Mammary epithelial cell (primary cell): ENCODE measurements at places on chromosomes 3 and 15. TPM values are rescaled to one million over a fixed set of nuclear protein-coding genes. Genes with fewer than 3 reads are reported as not detected.

The ZDHHC23 gene
- total RNA-seq, result 5.2 TPM

The ARPIN gene
- 7.5 and 15.9 TPM in 2 replicates for total RNA-seq

The HYAL1 gene
- total RNA-seq, result 0.40 and 0.75 TPM in 2 replicates

The UROC1 gene
- not detected for total RNA-seq

The ARHGAP11A gene
- total RNA-seq, result 26.7 and 59.0 TPM in 2 replicates

The SORD gene
- 18.7 TPM for total RNA-seq

The LRTM1 gene
- not detected for total RNA-seq

The DNAH12 gene
- total RNA-seq, result under 0.01 TPM

- DNase-seq, result peak; percentile 47
Measured at GRCh38 chr3:47347217-47347801, 33.5 kb upstream of the PTPN23 start.

DNA sequence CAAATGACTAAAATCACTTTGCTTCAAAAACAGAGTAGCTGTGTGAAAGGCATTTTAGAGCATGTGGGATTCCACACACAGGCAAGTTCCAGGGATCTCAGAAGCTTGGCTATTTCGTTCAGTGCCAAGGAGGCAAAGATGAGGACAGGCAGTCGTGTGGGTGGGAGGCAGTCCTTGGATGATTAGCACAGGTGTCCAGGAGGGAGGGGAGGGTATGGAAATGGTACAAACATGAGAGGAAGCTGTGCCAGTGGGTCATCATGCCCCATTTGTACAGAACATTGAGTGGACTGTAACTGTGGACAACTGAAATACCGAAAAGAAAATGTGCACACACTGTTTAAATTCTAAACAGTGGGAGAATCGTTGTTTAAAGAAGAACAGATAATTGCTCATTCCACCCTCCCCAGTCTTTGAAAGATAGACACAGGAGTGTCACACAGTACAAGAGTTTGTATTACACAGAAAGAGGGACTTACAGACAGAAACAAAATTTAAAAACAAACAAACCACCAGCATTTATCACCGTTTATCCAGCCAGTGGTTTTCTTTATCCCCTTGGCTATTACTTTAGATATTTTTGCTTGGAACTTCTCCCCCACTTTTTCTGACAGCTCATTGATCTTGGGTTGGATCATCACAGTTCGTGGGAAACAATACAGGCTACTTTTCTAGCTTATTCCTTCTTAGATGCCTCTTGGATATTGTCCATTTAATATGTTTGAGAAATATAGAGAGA is 122.9 kb downstream of the GREM1 start:
- no peak for DNase-seq

- no peak for DNase-seq
Measured at GRCh38 chr15:31440754-31441311, 114.2 kb downstream of the KLF13 start.

DNA sequence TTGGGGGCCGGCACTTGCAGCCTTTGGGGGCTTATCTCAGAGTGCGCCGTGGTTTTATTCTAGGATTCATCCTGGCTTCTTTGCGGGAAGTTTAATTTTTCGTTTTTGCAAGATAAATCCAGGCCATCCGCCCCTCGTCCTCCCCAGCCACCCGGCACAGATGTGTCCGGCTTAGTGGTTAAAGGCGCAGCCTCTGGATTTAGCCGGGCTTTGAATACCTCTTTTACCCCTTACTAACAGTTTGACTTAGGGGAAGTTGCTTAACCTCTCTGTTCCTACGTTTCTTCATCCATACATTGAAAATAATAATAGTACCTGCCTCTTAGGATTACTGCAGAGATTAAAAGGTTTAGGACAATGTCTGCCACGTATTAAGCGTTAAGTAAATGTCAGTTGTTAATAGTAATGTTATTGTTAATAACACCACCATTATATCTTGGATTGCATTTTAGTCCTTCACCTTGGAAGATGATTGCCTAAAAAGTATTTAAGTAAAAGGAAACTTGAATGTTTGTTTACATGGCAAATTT is 714 bp downstream of the ECT2 start:
- peak; percentile 33 for DNase-seq

- peak; percentile 17 for DNase-seq
Measured at GRCh38 chr3:124137216-124137615, 145.3 kb upstream of the ROPN1 start.

DNA sequence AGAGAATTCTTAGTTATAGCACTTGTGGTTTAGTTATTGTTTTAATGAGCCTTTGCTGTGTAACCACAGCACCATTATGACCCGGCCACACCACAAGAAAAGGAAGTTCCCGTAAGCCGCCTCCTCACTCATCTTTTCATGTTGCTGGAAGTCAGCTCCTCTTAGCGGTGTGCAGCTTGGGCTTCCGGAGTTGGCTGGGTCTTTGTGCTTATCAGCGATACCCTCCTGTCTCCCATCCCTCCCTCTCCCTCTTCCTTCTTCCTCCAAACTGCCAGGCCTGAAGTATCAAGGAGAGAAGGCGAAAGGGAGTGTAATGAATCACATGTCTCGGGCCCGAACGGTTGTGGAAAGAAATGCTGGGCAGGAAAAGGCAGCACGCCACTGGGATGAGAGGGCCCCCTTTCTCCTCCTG is 353.5 kb downstream of the MCTP2 start:
- peak; percentile 33 for DNase-seq

DNA sequence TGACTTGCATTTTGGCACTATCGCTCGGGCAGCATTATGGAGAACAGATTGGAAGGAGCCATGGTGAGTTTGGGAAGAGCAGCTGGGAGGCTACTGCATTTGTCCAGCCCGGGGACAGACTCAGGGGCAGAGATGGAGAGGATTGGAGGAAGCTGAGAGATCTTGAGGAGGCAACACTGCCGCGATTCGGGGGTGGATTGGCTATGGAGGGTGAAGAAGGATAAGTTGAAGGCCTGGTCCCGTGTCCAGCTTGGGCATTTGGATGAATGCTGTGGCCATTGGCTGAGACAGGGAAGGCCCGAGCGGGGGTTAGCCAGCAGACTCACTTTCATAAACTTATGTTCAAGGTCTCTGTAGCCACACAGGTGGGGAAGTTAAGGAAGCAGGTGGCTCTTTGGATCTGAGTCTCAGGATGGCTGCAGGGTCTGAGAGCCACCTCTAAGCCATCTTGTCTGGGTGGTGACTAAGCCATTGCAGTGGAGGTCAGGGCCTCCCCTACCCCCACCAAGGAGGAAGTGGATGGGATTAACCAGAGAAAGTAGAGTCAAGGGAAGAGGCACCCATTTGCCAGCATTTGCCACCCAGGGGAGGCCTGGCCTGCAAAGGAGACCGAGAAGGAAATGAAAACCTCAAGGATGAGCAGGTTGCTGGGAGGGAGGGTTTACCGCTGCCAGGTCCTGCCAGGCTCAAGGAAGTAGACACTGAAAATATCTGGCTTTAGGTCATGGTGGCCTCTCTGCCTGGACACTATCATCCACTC is 144.0 kb upstream of the TLE3 start:
- DNase-seq, result no peak

DNA sequence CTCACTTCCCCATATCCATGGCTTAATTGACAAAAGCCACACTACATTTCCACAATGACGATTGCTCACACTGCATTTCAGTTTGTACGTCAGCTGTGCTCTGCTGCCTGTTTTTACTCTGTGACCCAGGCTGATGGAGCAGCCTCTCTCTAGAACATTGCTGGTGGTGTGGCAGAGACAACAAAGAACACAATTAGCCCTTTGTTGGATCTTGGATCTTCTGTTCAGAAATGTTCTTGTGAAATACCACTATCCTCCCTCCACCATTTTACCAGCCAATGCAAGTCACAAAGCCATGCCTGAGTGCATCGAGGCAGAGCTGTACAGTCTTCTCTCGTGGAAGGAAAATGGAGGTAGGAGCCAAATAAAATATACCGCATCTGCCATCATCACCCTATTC is 56.9 kb upstream of the TBC1D5 start:
- no peak for DNase-seq

- no peak for DNase-seq
Measured at GRCh38 chr3:44179246-44179645, 62.4 kb upstream of the TOPAZ1 start.

GRCh38 chr3:15783361-15783969 is 14.3 kb downstream of the ANKRD28 start:
- DNase-seq, result peak; percentile 62

GRCh38 chr15:39873978-39874377 is 46.1 kb downstream of the GPR176 start:
- no peak for DNase-seq

- peak; percentile 6 for DNase-seq
Measured at GRCh38 chr3:126659915-126660886, 5.3 kb upstream of the TXNRD3 start.

DNA sequence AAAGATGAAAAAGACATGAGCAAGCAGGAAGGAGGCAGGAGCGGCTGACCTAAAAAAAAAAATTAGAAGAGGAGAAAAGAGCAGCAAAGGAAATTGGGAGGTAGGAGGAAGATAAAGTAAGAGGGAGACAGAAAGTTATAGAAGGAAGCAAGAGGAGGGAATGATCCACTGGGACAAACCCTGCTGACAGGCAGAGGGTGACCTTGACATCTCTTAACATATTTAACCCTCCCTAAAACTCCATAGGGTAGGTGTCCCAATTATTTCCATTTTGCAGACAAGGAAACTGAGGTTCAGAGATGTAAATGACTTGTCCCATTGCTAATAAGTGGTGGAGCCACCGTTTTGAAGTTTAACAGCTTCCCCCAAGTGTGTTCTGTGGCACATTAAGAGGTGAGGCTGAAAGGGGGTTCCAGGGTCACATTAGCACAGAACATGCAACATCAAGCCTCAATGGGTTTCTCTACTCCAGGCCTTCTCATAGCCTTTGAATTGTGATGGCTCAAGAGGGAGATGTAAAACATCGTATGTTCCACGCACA is 37.4 kb upstream of the PRICKLE2 start:
- no peak for DNase-seq

- DNase-seq, result no peak
Measured at GRCh38 chr15:43826029-43826507, 734 bp upstream of the WDR76 start.

GRCh38 chr15:52805351-52806283 is 15.5 kb upstream of the ONECUT1 start:
- no peak for DNase-seq

DNA sequence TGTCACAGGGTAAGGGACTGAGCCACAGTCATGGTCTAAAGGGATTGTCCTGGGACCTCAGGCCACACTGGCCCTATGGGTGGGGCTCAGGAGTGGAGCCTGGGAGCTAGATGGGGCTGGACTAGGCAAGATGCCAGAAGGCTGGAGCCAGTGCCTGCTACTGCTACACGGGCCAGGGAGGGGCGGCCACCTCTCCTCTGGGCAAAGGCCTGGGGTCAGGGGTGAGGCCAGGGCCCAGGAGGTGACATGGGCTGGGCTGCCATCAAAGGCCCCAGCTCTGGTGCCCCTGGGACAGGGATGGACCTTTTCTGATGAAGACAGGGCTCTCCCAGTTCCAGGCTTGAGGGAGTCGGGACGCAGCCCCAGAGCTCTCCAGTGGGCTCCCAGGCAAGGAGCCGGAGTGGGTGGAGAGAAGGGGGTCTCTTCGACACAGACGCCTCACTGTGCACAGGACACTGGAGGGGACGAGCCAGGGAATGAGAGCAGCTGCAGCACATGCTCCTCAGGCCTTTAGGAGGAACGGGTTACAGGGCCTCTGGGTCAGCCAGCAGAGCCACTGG is 62.1 kb upstream of the IQSEC1 start:
- DNase-seq, result no peak

GRCh38 chr3:168213920-168214319 is 118.2 kb upstream of the GOLIM4 start:
- DNase-seq, result no peak

DNA sequence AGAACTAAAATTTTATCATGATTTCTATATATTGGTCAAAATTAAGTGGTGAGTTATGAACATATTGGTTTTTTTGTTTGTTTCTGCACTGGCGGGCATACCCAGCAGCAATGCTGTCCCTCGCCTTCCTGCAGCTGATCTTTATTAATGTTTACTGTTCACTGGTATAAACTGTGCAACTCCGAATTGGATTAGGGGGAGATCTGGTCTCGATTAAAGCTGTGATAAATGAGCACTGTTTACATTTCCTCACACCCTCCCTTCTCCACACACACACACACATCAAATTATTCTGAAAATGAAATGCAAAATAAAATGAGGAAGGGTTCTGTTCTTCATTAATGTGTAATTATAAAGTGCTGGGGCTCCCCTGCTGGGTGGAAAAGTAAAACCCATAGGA is 48.5 kb upstream of the DAZL start:
- DNase-seq, result no peak

GRCh38 chr15:76298986-76299385 is 12.3 kb downstream of the ETFA start:
- DNase-seq, result no peak

- DNase-seq, result no peak
Measured at GRCh38 chr3:197408177-197408957, 110.0 kb upstream of the DLG1 start.

- DNase-seq, result no peak
Measured at GRCh38 chr3:34783876-34784275, 855.4 kb upstream of the ARPP21 start.

- peak; percentile 35 for DNase-seq
Measured at GRCh38 chr3:5187920-5188418, 462 bp downstream of the EDEM1 start.

DNA sequence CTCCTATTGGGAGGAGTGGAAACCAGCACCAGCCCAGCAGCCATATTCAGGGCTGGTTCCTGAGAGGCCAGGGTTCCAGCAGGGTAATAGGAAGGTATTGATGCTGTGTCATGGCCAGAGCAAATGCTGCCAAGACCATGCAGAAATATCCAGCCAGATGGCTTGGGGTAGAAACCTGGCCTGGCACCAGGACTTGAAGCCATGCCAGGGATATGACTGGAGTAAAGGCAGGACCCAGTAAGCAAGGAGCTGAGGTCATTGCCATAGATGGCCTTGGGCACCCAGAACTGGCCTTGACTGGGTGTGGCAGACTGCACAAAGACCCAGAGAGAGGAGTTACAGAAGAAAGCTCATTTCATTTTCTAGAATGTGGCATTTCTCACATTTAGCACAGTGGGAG is 257.6 kb upstream of the GOLGA6L4 start:
- peak; percentile 73 for DNase-seq

DNA sequence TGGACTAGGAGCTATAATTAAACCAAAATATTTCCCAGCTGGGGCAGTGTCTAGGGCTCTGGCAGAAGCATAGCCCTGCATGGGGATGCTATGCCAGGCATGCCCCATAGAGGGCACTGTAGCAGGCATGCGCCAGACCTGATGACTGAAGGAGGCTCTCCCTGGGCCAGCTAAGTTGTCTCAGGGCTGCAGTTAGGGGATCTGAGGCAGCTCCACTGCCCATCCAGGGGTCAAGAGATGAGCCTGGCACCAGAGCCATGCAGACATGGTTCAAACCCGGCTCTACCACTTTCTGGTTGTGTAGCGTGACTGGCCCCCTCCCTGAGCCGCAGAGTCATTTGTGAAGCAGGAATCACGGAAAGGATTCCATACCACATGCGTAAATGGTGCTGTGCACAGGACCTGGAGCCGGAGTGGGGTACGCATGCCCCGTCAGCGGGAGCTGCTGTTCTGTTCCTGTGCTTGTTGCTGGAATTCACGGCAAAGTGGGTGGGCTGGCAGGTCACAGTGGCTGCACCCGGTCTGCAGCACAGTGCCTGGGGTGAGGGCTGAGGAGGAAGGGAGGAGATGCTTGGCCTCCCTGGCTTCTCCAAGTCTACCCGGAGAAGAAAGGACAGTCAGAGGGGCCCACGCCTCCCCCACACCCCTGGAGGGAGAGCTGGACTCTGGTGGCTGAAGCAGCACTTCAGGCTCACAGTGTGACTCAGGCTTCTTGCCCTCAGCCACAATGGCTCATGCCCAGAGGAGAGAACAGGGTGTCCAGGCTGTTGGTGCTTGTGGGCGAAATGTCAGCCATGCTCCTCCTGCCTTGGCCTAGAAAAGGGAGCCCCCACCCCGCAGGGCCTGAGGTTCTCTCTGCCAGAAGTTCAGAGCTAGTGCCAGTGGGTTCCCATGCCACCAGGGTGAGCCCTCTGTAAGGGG is 43.1 kb downstream of the DNASE1L3 start:
- DNase-seq, result no peak
